Tongue (tissue), 3 donors: ENCODE measurements at places on chromosomes 7 and 10. TPM values are rescaled to one million over a fixed set of nuclear protein-coding genes. Genes with fewer than 3 reads are reported as not detected.

The CELF2 gene
- total RNA-seq: 57.5 TPM

The ACBD7 gene
- 1.0 TPM for total RNA-seq

The FANK1 gene
- 3.2 TPM for total RNA-seq

The LRRC17 gene
- total RNA-seq: 38.0 TPM

The UBE2D4 gene
- total RNA-seq: 30.4 TPM

The MRLN gene
- 120 TPM for total RNA-seq
